ENCODE measurements at places on chromosomes 4 and X.

GRCh38 chrX:35115205-35115604 is 172.6 kb downstream of the FAM47B start:
- no peak for DNase-seq

DNA sequence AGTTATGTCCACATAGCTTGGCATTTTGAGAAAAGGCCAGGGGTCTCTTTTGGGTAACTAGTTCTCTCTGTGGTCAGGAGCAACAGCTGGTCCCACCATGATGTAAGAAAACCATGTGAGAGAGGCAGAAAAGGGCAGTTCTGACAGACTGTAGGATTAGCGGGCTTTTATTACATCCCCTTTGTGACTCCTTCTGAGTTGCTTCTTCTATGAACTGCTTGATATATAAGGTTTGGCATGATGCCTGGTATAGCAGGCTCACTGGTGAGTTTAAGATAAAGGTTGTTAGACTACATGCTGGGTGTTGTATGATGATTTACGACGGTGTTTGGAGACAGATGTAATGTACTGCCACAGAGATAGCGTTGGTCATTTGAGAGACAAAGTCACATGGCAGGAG is 2308.1 kb upstream of the AGA start:
- no peak for DNase-seq

- DNase-seq, result peak; percentile 83
Observed at GRCh38 chr4:113979148-113979904, at the start of gene ARSJ. Gene ARSJ, minus strand, starts transcription at chr4:113979647. Its CDS starts 813 bp downstream, at chr4:113978834.

DNA sequence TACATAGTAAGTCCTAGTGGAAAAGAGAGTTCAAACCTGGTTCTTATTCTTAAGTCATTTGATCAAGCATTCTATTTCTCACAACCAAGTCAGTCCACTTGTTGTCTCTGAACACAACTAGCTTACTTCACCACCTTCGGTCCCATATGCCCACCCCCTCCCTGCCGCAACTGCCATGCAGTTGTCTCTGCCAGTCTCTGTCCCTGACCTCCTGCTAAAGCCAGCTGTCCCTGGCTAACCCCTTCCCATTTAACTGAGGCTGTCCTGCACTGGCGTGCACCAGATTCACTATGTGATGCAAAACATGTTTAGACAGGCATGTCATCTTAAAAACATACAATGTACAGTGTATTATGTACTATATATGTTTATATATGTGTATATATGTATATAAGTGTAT is 12.7 kb downstream of the FRAS1 start:
- no peak for DNase-seq

DNA sequence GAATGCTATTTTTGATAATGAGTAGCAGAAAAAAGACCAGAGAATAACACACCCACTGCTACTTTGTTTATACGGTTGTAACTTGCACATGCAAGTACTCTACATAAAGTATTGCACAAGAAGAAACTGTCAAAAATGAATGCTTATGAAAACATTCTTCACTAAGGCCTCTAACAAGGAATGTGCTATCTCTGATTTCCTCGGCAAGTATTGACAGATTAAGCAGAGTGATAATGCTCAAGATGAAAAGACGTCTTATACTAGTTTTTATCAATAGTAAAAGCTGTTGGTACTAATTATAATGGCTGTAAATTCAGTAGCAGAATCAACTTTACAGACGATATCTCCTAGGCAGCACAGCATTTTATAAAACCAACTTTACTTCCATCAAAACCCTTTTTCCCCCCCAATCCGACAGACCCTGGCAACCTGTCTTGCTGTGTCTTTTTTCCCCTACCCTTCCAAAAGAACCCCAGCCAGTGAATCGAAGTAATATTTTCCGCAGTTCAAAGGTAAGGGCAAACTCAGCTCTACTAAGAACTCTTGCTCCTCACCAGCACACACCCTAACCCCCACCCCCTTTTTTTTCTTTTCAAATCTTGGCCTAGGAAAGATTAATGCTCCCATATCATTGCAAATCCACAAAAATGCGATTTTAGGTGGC is 1.5 kb downstream of the FRYL start:
- no peak for DNase-seq

DNA sequence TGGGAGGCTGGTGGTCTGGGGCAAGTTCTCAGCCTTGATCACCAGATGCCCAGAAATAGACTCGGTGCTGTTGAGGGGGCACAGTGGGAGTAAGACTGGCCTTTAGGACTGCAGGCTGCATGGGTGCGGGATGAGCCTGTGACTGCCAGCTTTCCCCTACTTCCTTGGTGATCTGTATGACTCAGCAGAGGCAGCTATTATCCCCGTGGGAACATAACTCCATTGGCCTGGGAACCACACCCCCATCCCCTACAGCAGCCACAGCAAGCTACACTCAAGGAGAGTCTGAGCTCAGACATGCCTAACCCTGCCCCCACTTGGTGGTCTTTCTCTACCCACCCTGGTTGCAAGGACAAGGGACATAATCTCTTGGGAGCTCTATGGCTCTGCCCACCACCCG is 20.6 kb downstream of the CLIC2 start:
- DNase-seq, result no peak

GRCh38 chrX:16838202-16839066 is 31.7 kb downstream of the RBBP7 start:
- DNase-seq, result no peak

GRCh38 chr4:141133999-141134995 is 1.0 kb upstream of the RNF150 start:
- DNase-seq, result no peak

DNA sequence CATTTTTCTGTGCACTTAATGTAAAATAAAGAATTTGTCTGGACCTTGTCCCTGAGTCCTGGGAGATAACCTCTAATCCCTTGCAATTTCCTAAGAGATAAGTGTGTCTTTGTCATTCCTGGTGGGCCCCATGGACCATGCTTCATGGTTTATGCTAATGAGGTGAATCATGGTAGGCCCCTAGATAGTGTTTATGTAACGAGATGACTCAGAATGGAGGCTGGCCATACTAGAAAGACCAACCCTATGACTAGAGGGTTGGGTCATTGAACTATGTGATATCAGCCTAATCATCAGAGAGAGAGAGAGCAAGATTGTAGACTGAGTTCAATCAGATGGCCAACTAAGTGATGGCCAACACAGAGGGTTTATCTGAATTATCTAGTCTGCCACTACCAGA is 64.2 kb upstream of the NHSL2 start:
- DNase-seq, result no peak

- DNase-seq, result no peak
Observed at GRCh38 chr4:114103908-114104307, 124.5 kb upstream of the ARSJ start.

DNA sequence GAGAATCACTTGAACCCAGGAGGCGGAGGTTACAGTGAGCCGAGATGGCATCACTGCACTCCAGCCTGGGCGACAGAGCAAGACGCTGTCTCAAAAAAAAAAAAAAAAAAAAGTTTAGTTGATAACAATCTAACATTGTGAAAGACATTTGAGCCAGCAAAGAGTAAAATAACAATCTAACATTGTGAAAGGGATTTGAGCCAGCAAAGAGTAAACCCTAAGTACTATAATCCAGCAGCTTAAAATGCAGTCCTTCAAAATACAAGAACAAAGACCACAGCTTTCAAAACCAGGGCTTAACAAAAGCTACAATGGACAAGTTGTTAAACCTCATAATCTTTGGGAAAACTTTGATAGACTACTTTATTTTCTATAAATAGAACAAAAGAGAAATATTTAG is 16.9 kb downstream of the MFAP3L start:
- no peak for DNase-seq

DNA sequence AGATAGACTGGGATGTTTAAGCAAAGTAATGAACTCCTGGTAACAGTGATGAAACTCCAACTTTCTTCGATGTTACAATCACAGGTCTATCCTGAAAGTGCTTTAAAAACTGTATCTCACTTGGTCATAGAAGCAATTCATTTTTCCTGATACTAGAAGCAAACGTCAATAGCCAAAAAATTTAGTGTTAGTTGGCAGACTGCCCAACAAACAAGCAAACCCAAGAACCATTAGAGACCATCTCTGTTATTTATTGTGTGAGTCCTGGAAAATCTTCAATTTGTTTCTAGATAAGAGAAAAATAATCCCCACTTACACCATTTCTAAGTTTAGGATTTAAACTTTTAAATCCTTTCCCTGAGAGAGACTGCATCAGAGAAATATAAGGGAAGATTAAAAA is 553.9 kb downstream of the INPP4B start:
- no peak for DNase-seq

GRCh38 chr4:26065833-26066232 is 151.8 kb downstream of the SMIM20 start:
- no peak for DNase-seq

DNA sequence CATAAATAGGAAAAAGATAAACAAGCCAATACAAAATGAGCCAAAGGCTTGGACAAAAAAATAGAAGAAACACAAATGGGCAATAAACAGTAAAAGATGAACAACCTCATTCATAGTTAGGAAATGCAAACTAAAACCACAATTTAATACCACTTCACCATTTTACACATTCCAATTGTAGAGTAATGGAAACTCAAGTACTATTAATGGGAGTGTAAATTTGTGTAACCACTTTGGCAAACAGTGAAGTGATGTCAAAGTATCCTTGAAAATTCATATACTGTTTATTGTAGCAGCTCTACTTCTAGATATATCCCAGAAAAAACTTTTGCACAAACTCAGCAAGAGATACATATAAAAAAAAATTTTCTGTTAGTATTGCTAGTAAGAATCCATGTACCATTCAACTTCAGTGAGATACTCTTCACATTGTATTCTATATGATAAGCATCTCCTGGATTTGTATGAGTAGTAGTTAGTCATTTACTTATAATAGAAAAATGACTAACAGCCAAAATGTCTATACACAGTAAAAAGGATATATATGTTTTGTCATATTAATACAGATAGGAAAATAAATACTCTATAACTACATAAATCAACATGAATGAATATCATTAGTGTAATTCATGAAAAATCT is 229.8 kb downstream of the DKK2 start:
- no peak for DNase-seq

DNA sequence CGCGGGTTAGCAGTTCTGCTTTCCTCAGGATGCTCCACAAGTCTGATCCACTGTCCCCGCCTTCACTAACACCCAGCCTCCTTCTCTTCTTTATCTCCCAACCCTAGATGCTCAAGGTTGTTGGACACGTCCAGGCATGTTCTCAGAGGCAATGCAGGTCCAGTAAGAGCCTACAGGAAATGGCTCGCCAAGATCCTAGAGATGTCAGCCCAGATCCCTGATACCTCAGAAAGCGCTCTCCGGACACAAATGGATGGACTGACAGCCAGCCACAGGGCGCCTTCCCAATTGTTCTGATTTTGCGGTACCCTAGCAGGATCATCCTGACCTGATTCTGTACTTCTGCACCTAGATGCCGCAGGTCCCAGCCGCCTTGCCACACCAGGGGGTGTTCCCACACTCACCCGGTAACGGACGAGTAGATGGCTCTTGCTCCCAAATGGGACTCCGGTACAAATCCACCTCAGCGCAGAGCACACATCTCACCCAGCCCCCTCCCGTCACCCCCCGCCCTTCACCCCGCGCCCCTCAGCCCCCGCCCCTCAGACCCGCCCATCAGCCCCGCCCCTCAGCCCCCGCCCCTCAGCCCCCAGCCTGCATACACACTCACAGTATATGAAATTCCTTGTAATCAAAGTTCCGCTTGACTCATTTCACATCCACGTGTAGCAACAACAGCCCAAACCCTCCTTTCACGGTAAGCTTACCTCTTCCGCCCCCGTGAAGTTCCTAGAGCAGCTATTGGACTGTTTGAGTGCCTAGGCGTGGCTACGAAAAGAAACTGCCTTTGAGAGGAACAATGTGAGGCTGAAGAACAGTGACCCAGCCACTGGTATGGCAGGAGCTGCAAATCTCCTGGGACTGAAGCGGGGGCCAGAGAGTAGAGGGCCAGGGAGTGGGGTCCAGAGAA is at the start of gene EDA2R:
Gene EDA2R, minus strand, starts transcription at position 488 of the 910 bp plus-strand sequence. CDS start 23,058 bp downstream, outside the sequence.
- peak; percentile 46 for DNase-seq

DNA sequence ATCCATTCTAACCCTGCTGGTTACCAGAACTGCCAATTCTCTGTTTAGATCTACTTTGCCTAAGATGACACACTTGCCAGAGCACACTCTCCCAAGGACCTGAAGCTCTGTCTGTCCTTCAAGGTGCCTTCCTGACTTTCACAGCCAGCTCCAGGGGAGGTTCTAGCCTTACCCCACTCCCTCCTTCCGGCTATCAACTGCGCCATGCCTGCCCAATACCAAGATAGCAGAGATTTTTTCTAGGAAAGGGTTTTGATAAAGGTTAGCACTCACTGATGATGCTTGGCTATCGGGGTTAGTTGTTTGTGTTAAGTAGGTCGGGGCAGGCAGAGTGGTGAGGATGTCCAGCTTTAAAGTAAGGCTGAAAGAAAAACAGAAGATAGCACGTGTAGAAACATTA is 14.3 kb downstream of the ALPK1 start:
- DNase-seq, result no peak

DNA sequence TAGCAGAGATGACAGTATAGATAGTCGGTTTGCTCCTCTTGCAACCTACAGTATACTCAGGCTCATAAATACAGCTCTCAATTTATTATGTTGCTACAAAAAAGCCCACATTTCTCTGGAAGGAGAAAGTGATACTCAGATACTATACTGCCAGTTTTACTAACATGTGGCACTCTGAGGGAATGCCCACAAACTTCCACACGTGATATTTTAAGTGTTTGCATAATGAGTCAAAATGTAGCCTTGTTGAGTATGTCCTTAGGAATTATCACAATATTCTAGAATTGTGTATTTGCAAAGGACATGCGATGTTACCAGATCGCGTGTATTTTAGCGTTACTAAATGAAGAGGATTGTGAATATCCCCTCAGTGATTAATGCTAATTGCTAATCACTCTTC is 929.1 kb downstream of the STIM2 start:
- no peak for DNase-seq

- no peak for DNase-seq
Observed at GRCh38 chr4:89111833-89112563, 665 bp downstream of the TIGD2 start.

GRCh38 chr4:156970501-156971164 is 966 bp downstream of the PDGFC start:
- peak; percentile 67 for DNase-seq

All from right cardiac atrium (tissue), 5 donors.